ENCODE measurements at places on chromosomes 3 and 15. TPM values are rescaled to one million over a fixed set of nuclear protein-coding genes. Genes with fewer than 3 reads are reported as not detected.

GOLGA6L4 gene
- total RNA-seq: 3.6 TPM

FRMD4B gene
- total RNA-seq: 7.2 TPM

CACNA1D gene
- total RNA-seq: 2.9 TPM

RBP2 gene
- total RNA-seq: not detected

DNA sequence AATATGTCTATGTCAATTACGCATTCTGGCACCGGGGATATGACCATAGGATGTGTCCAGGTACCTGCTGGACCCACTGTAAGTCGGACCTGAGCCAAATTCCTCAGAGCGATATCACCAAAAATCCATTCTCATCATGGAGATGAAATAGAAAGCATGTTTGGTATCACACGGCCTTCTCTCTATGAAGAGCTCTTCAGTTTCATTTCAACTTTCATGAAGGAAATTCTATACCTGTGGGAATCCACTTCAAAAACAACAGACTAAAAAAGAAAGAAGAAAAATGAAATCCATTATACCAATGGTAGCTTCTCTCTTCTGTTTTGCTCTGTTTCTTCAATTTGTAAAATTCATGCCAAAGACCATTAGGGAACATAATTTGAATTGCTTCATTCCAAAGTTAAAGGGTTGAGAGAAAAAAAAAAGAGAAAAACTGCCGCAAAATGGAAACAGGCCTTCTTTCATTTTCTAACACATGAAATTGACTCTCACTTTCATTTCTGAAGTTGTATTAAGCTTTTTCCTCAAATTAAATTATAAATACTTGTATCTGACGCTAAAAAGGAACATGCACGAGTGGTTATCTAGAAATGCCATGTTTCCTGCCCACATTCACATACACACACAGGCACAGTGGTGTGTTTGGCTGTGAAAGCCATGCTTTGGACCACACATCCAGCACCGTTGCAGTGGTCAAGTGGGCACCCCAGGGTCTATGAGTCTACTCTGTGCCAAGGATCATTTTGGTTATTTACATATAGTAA, 46.9 kb upstream of the DIPK2A start:
- H3K36me3 ChIP-seq: no peaks in the 10 kb centered on the region
- no peak for DNase-seq
- H3K4me1 ChIP-seq: no peaks in the 10 kb centered on the region

DNA sequence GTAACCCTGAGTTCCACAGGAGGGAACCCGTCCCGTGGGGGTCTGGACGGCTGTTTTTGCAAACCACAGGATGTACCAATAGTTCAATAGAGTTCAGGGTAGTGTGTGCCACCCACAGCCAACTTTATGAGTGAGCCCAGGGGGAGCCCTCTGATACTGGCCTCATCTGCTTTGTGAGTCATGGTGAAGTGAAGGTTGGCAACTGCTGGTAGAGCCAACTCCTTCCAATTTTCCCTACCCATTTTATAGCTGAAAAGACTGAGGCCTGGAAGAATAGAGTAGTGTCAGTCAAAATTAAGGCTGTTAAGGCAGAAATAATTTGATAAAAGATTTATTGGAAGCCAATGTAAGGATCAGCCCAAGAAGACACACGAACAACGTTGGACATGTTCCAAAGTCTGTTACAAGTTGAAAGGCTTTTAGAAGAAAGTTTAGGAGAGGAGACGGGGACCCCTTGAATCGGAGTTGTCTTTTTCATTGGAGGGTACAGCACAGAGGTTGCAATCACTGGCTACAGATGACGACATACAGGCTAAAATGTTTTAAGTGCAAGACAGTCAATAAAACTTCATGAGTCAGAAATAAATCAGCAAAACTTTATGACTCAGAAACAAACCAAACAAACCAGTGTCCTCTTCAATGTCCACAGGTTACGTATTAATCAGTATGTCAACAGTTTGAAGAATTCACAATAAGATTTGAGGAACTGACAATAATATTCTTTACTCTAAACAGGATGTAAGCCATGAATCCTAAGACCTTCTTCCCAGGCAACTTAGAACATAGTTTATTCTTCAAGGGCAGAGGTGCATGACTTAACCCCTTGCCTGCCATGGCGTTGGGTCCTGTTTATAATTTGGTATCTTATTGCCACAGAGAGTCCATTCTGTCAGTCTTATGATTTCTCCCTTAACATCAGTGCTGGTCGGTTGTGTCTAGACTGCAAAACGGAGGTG, 62.9 kb upstream of the NR2E3 start:
- H3K27ac ChIP-seq: no peak overlapping the region
- no peaks in the 10 kb centered on the region for H3K4me1 ChIP-seq
- H3K4me3 ChIP-seq: no peak overlapping the region
- DNase-seq: no peak

- no peaks in the 10 kb centered on the region for H3K36me3 ChIP-seq
- no peak overlapping the region for H3K27ac ChIP-seq
- H3K4me1 ChIP-seq: no peaks in the 10 kb centered on the region
- H3K27me3 ChIP-seq: no peaks in the 10 kb centered on the region
Observed at GRCh38 chr3:117752984-117753717, 1043.6 kb downstream of the TUSC7 start.

GRCh38 chr3:125958511-125959316, 10.3 kb upstream of the ROPN1B start:
- no peaks in the 10 kb centered on the region for H3K4me1 ChIP-seq
- H3K4me3 ChIP-seq: no peak overlapping the region
- H3K36me3 ChIP-seq: no peaks in the 10 kb centered on the region
- no peak for DNase-seq
- H3K27ac ChIP-seq: no peak overlapping the region

DNA sequence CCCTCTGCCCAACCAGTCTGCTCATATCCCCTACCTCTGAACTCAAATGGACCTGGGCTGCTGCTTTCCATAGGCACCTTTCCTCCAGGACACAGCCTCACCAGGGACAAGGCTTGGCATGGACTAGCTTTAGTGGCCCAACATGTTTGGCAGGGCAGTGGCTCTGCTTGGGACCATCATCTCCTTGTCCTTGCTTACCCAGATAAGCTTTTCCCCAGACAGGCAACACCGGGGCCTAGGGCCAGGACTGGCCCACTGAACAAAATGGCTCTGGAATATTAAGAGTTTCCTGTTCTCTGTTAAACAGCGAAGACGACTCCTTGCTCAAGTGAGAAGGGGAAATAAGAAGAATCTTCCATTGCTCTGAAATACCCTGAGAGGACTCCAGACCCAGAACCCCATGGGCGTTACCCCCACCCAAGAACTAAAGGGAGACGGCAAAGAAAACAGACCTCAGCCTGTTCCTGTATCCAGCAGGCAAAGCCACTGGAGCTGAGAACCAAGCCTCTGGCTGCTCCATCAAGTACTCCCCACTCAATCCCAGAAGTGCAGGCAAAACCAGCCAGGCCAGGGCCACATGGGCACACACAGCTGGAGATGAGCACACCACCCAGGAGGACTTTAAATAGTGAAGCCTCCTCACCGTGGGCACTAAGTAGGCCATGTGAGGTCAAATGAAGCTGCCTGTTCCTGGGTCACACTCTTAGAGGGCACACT, 45.5 kb downstream of the CTNNB1 start:
- no peaks in the 10 kb centered on the region for H3K4me1 ChIP-seq
- H3K4me3 ChIP-seq: no peak overlapping the region
- no peak for DNase-seq
- H3K36me3 ChIP-seq: no peaks in the 10 kb centered on the region
- H3K27ac ChIP-seq: no peak overlapping the region
- no peaks in the 10 kb centered on the region for H3K27me3 ChIP-seq

- DNase-seq: no peak
- H3K4me1 ChIP-seq: no peaks in the 10 kb centered on the region
Observed at GRCh38 chr3:40494698-40495097, 11.1 kb upstream of the ZNF620 start.

- H3K27ac ChIP-seq: no peak overlapping the region
- no peak overlapping the region for H3K4me3 ChIP-seq
- no peaks in the 10 kb centered on the region for H3K36me3 ChIP-seq
- DNase-seq: no peak
- peaks cover 5% of the 10 kb centered on the region for H3K4me1 ChIP-seq
Observed at GRCh38 chr3:190083635-190084034, 37.1 kb downstream of the P3H2 start.

DNA sequence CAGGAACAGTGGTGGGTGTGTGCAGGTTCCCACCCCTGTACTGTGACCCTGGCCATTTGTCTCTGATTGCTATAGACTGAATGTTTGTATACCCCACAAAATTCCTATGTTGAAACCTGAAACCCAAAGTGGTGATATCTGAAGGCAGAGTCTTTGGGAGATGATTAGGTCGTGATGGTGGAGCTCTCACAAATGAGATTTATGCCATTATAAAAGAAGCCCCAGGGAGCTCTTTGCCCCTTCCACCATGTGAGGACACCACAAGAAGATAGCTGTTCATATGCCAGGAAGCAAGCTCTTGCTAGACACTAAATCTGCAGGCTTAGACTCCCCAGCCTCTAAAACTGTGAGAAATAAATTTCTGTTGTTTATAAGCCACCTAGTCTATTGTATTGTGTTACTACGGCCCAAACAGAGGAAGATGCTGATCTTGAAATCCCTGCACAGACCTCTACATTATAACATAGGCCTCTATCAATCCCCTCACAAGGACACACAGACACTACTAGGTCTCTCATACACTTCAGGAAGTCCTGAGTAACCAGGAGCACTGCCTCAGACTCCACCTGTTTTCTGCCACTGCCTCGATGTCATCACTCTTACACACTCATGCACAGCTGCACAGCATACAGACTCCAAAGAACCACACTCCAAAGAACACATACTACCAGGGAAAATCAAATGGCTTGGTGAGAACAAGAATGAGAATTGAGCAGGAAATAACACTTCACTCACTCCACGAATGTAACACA, 14.7 kb downstream of the IGSF11 start:
- DNase-seq: no peak
- no peaks in the 10 kb centered on the region for H3K36me3 ChIP-seq
- H3K27ac ChIP-seq: no peak overlapping the region
- H3K4me1 ChIP-seq: 0 out of 2 replicates have a peak, but pooled peaks cover 2% of the 10 kb centered on the region
- H3K27me3 ChIP-seq: no peaks in the 10 kb centered on the region
- no peak overlapping the region for H3K4me3 ChIP-seq

- no peaks in the 10 kb centered on the region for H3K27me3 ChIP-seq
- no peak for DNase-seq
- no peaks in the 10 kb centered on the region for H3K4me1 ChIP-seq
- H3K36me3 ChIP-seq: no peaks in the 10 kb centered on the region
- H3K4me3 ChIP-seq: no peak overlapping the region
- H3K27ac ChIP-seq: no peak overlapping the region
Observed at GRCh38 chr3:74214286-74214685, 400.2 kb downstream of the CNTN3 start.

- H3K36me3 ChIP-seq: no peaks in the 10 kb centered on the region
- no peak overlapping the region for H3K4me3 ChIP-seq
- H3K27me3 ChIP-seq: no peaks in the 10 kb centered on the region
- H3K4me1 ChIP-seq: peaks cover 5% of the 10 kb centered on the region
- DNase-seq: no peak
Observed at GRCh38 chr3:109924196-109924595, 586.9 kb upstream of the DPPA4 start.

GRCh38 chr3:152374262-152374990, 105.7 kb downstream of the MBNL1 start:
- H3K4me1 ChIP-seq: no peaks in the 10 kb centered on the region
- H3K4me3 ChIP-seq: no peak overlapping the region
- DNase-seq: no peak
- H3K27me3 ChIP-seq: no peaks in the 10 kb centered on the region
- no peak overlapping the region for H3K27ac ChIP-seq
- H3K36me3 ChIP-seq: no peaks in the 10 kb centered on the region

Measured in H1 (cell line).